ENCODE measurements at places on chromosomes 2 and 18.

- DNase-seq, result no peak
Observed at GRCh38 chr2:75428646-75429443, 131.9 kb downstream of the EVA1A start.

GRCh38 chr18:38751898-38752297, 1186.3 kb upstream of the CELF4 start:
- DNase-seq, result no peak

DNA sequence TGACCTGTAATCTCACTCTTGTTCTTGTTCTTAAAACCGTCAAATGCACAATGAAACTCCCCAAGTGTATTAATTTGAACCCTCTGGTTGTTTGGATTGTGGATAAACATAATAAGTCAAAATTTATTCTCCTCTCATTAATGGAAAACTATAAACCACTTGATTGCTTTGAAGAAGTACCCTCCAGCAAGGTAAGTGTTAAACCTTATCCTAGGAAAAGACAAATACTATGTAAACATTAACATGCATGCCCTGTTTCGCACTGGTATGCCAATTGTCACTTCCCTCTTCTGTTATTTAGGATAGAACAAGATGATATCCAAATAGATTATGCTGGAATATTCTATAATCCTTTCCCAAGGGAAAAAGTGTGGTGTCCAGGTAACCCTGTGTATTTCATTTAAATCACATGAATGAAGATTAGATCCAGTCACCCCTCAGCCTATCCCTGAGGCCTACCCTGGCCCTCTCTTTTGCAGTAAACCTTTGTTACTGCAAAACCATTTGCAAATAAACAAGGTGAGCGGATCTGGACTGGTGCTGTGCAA, 1.3 kb downstream of the ADI1 start:
- DNase-seq, result no peak

DNA sequence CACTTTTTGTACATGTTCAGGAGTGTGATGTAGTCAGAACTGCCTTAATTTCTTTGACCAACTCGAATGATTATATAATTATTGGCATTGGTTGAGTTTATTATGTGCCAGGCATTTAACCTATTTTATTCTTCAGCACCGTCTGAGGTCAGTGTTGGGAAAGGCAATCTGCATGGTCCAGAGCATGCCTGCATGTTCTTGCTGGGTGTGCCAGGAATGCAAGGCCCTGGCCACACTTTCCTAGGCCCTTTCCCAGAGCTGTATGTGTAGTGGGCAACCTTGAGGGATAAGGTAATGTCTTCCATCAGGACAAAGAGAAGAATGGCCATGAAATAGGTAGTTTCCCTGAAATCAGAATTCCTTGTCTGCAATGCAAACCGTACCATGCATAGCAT, 9.7 kb upstream of the SNRNP200 start:
- no peak for DNase-seq

DNA sequence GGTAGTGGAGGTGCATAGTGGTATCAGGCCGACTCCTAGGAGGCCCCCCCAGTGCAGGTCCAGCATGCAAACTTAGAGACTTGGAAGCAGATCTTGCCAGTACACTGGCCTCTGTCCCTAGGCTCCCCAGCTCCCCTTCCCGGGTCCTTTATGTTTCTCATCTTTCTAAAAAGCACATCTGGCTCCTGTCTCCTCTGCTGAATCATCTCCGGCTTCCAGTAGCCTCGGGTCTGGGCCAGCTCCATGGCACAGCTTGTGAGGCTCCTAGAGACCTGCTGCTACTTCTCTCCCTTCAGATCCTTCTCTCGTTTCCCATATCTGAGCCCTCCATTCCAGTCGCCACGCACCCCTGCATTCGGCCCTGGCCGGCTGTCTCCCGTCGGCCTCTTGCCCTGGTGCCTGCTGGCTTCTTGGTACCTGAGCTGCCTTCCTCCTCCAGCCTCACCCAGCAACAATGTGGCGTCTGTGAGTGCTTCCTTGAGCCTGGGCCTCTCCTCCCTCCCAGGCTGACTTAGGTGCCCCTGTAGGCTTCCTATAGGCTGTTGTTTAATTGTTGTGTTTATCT, 6.6 kb downstream of the TRAF3IP1 start:
- no peak for DNase-seq

DNA sequence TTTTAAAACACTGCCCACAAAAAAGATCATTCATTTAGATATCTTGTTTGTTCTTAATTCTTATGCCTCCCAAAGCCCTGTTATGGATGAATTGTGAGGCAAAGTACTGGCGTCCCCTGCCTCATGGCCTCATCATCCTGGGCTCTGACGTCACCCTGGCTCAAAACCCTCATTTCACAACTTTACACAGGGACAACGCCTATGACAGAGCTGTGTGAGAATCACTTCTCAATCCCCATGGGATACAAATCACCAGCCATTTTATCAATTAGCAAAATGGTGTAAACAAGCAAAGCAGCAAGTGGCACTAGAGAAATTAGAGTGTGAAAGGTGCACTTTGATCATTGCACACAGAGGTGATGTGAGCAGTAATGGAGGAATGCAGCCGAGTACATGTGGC, 16.6 kb downstream of the FHOD3 start:
- no peak for DNase-seq

- DNase-seq, result no peak
Observed at GRCh38 chr2:234135750-234136221, 85.3 kb downstream of the SPP2 start.

- no peak for DNase-seq
Observed at GRCh38 chr2:106868275-106868674, 17.7 kb downstream of the ST6GAL2 start.

GRCh38 chr2:96528700-96529375, 7.7 kb upstream of the ARID5A start:
- no peak for DNase-seq

GRCh38 chr2:28165087-28165635, 227.5 kb upstream of the FOSL2 start:
- no peak for DNase-seq

DNA sequence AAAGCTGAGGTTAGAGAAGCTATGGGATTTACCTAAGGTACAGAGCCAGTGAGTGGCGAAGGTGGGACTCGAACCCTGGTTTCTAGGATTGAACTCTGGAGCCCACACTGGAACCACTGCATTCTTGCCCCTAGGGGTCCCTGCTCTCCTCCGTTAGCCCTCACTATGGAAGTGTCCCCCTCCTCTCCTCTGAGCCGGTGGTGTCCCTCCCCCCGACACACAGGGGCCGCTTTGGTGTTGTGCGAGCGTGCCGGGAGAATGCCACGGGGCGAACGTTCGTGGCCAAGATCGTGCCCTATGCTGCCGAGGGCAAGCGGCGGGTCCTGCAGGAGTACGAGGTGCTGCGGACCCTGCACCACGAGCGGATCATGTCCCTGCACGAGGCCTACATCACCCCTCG, 8.5 kb upstream of the GMPPA start:
- no peak for DNase-seq

DNA sequence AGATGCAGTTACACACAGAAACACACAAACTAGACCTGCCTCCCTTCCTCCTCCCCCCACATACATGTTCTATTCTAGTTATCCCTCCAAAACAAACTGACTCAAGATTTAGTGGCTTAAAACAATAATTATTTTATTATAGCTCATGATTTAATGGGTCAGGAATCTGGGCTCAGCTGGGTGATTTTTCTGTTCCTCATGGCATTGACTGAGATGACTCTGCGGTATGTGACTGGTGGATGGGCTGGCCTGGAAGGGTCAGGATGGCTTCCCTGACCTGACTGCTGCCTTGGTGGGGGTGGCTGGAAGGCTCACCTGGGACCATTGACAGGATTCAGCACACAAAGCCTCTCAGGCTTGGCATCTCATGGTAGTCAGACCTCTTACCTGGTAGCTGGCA, 33.7 kb upstream of the NTSR2 start:
- DNase-seq, result no peak

GRCh38 chr2:237393523-237393922, 20.4 kb downstream of the COL6A3 start:
- no peak for DNase-seq

DNA sequence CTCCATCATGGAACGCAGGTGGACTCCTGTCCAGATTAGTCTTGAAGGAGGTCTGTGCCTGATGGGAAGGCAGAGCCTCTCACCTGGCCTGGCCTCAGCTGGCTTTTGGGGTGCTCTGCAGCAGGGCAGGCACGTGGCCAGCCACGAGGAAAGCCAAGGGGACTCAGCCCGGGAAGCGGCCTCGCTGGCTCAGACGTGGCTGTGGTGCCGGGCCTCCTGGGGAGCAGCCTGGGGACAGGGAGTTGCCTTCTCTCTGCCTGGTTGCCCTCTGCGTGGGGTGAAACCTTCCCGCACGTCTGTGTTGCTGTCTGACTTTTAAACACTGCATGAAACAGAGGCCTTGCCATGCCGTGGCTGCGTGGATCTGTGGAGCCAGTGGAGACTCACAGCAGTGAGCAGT, 45.0 kb downstream of the RTP5 start:
- DNase-seq, result no peak

GRCh38 chr2:236644067-236644466, 74.4 kb downstream of the ACKR3 start:
- DNase-seq, result no peak

DNA sequence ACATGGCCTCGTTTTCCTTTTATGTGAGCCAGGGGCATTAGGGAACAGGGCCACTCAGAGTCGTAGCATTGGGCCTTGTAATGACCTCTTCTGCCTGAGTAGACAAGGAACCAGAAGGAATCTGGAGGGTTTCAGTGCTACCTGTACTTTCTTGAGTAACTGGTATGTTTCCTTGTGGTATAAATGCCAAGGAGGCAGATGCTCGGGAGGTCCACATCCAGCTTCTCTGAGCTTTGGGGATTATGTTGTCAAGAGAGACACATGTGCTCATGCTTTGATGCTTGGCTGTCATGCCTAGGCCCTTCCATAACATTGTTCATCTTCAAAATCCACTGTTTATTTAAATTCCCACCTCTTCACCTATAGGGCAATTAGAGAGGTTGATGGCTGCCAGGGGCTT, 26.3 kb downstream of the FOSL2 start:
- no peak for DNase-seq

DNA sequence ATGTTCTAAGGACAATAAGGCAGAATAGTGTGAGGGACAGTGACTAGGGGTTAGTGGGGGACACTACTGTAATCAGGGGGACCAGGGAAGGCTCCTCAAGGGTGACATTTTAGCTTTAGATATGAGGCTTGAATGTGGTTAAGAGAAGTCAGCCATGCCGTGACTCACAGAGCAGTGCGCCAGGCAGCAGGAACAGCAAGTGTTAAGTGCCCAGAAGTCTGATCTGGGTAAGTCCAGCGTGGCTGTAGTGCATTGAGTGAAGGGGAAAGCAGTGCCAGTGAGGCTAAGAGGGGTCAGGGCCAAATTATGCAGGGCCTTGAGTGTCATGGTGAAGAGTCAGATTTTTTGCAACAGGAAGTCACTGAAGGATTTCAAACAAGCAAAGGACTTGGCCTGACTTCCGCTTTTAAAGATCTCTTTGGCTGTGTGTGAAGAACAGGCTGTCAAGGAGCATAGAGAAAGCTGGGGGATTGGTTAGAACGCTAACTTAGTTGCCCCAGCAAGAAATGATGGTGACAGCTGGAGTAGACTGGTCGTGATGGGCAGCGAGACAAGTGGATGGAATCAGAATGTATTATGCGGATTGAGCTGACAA, 151.5 kb downstream of the MSH2 start:
- DNase-seq, result no peak

DNA sequence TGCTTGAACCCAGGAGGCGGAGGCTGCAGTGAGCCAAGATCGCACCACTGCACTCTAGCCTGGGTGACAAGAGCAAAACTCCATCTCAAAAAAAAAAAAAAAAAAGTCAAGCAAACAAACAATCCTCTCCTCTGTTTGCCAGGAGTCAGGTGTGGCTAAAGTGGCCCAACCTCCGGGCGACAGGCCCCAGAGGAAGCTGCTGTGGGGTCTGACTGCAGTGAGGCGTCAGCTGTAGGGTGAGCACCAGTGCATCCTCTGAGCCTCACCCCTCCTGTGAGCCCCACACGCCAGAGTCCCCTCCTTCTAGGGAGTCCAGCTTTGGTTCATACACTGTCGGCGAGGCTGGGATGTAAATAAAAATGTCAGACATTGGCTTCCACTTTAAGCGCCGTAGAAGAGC, 76.5 kb upstream of the HS6ST1 start:
- DNase-seq, result no peak

- no peak for DNase-seq
Observed at GRCh38 chr18:45100321-45101105, 419.8 kb downstream of the SETBP1 start.

DNA sequence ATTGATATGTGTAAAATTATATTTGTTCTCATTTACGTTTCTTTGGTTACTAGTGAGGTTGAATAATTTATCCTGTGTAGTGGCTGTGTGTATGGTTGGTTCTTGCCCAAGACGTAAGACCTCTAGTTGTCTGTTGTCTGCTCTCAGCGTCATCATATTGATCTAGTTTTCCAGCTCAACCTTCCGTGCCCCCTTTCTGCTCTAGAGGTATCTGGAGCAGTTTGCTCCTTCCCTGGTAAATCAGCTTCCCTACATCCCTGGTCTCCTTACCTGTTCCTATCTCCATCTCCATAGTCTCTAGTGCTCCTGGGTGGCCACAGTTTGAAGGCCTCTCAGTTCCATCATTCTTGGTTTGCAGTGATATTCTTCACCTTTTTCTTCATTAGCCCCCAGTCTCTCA, 1.2 kb downstream of the SMYD5 start:
- DNase-seq, result no peak

DNA sequence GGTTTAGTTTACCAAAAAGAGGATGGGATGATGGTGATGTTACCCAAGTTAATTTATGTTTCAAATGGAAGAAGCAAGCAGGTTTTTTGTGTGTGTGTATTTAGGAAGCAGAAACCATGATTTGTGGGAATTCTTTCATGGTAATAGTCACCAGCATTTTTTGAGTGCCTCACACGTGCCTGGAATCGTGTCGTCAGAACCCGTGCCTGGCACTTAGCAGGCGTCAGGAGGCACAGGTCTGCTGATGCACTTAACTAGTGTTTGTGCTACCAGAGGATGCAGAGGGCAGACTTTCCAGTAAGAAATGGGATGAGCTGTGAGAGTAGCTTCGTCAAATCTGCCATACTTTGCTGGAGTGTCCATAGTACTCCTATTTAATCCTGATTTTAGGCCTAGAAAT, 41.1 kb downstream of the LYPD6 start:
- no peak for DNase-seq

DNA sequence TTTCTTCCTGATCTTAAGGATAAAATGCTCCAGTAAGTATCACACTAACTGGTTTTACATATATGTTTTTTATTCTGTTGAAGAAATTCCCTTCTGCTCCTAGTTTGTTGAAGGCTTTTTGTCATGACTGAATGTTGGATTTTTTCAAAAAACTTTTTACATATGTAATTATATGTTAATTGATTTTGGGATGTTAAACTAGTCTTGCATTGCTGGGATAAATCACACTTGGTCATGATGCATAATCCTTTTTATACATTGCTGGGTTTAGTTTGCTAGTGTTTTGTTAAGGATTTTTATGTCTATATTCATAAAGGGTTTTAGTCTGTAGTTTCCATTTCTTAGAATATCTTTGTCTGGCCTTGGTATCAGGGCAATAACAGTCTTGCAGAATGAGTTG, 65.6 kb upstream of the TXNDC2 start:
- DNase-seq, result no peak

DNA sequence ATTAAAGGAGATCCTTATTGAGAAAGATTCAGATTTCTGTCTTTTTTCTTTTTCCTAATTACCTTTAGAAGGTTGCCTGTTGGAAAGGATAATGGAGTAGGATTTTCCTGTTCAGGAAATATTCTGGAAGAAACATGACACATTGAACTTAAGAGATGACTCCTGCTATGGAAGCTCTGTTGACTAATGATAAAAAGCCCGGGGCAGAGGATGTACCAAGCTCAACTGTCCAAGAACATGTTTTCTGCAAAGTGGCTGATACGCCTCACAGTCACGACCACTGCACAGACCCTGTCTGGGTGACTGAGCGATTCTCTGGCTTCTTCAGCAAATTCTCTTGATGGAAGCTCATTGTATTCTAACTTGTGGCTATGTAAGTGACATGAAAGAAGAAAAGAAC, 86.2 kb upstream of the THOC1 start:
- DNase-seq, result no peak

Data from stimulated activated CD8-positive, alpha-beta memory T cell treated with anti-CD3 and anti-CD28 coated beads, Interleukin-4, amount 100 ng/mL, for 1 hour (primary cell).